ENCODE measurements at places on chromosomes 5 and 9.

DNA sequence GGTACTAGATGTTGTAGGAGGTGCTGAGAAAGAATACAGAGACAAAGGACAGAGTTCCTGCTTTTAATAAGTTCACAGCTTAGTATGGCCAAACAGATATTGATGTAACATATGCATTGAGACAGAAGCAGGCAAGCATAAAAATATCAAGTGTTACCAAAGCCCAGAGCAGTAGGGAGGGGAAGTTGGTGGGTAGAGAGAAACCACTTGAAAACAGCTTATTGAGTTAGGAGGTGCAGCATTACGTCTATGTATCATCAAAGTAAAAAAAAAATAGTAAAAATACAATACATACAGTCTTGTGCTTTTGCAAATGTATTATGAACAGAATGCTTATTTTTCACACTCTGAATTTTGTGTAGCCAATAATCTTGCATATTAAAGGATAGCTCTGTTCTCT lies 441.8 kb upstream of the SGCD start:
- no peak for DNase-seq

DNA sequence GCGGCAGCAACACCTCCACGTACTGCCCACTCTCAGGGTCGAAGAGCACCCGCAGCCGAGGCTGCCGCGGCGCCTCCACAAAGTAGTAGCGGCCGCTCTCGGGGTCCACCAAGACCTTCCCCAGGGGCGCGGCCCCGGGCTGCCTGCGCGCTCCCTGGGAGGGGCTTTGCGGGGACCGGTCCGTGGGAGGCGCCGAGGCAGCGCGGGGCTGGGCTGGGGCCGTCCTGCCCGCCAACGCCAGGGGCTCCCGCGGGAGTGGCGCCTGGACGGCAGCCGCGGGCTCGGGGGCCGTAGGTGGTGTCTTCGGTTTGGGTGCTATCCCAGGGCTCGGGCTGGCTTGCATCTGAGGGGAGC lies 2.6 kb upstream of the MZB1 start:
- DNase-seq: no peak

- DNase-seq: no peak
Observed at GRCh38 chr5:50727149-50727496, 60.7 kb downstream of the PARP8 start.

GRCh38 chr5:122053181-122054109 lies 24.6 kb downstream of the LOX start:
- no peak for DNase-seq

DNA sequence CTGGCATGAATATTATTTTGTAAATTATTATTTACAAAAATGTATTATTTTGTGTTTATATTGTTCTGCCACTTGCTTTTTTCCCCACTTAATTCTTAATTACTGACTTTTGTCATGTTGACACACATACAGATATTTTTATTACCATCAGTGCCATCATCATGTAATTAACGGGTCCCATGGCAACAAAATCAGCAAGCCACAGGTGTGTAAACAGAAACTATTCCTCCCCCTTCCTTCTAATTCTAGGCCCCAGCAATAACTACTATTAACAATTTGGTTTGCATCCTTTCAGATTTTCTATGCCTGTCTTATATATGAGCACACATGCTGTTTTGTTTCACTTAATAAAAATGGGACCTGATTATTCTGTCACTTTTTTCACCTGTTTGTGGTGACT lies 29.3 kb downstream of the CYFIP2 start:
- DNase-seq: no peak

DNA sequence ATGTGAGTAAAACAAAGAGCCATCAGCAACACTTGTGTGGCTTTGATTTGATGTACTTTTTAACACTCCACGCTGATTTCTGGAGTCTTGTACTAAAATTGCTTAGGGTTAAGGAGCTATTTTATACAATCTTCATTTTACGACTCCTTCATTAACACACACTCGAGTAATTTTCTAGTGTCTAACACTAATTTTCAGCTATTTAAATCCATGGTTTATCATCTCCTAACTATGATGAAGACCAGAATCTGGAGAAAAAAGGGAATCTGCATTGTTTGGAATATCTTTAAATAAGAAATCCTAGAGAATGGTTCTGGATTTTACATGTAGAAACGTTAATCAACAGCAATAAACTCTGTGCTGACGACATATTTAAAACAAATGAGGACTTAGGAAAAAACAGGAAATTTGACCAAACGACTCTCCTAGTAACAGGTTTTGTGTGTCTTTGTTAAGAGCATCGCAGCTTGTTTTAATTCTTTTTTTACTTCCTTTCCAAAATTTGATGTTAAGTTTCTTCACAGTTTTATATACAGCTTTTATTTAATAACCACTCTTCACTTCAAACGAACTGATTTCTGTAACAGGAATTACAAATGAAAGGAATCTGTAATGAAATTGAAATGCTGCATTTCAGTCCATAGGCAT lies 138.5 kb downstream of the AOPEP start:
- DNase-seq: no peak

DNA sequence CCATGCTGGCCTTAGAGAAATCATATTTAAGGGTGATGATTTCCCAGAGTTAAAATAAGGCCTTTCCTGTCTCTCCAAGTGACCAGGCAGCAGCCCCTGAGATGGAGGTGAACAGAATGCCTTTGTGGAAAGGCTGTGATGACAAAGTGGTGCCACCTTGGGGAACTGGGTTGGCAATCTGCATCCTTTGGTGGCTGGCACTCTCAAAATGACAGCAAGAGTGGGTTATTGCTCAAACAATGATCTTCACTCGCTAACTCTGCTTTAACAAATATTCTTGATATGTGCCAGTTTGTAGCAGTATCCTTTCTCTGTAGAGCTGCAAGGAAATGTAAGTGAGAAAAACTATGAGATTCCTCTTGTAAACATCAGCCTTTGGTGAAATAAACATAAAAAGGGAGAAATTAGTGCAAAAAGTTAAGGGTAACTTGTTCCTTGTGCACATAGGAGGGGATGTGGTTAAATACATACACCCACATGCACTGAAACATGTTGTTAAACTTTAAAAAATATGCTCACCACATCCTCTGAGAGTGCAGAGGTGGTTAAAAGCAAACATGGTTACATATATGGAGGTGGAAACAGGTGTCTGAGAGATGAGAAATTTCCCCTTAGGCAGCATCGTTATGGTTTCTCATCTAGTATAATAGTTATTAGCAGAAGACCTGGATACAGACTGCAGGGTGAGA lies 373.4 kb upstream of the CTNND2 start:
- no peak for DNase-seq

- DNase-seq: no peak
Observed at GRCh38 chr5:123156577-123157296, 67.7 kb downstream of the PRDM6 start.

DNA sequence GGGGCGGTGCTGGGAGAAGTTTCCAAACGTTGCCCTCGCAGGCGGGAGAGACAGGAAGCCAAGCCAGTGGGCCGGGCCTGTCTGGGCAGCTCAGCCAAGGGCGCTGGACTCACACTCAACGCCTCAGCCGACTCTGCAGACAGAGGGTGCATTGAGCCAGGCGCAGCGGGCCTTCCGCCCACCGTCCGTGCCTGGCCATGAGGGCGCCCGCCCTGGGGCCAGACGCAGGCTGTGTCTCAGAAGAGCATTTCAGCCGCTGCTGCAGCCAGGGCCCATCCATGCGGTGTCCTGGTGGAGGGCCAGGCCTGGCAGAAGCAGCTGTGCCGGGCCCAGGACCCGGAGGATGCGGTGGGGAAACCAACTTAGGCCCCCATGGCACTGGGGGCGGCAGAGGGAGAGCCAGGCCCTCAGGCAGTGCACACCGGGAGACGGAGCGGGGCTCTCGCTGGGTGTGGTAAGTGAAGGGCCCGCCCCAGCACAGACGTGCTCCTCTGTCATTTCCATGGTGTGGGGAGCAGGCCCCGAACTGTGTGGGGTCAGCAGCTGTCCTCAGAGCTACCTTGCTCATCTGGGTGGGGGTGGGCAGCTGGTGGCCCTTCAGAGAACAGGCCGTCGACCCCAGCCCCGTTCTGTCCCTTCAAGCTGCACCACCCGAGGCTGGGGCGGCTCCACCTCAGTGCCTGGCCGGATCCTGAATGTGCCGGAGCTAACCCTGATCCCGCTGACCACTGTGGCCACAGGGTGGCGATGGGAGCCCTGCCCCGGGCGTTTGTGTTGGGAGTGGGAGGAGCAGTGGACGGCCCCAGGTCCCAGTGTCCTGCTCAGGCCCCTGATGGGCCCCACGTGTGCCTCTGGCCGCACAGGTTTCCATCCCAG lies 18.0 kb downstream of the DNLZ start:
- DNase-seq: peak; percentile 56

DNA sequence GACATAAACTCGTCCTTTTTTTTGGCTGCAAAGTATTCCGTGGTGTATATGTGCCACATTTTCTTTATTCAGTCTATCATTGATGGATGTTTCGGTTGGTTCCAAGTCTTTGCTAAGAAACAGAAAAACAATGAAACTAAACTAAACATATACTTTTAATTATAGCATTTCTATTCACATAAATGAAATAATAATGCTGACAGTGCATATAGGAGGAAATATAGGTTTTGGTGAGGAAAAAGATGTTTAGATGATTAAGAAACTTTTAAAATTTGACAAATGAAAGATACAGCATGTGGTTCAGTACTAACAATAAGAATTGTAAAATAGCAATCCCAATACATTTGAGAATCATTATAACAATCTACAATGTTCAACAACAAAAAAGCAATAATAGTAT lies 1094.5 kb upstream of the CDH6 start:
- DNase-seq: no peak

GRCh38 chr5:9625286-9625685 lies 4.9 kb downstream of the TAS2R1 start:
- DNase-seq: no peak

DNA sequence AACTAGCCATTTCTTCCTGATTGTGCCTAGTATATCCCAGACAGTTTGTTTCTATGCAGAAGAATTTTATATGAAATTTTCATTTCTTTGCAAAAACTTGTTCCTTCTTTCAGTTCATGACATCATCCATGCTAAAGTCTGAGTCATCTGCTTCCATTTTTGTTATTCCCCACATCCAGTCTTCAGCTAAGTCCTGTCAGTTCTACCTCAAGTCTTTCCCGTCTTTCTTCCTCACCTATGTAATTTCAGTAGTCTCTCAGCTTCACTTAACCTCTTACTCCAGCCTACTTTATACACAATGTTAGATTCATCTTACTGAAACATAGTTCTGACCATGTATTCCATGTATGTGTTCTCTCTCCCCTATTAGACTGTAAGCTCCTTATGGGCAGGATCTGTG lies 39.1 kb downstream of the G3BP1 start:
- DNase-seq: no peak

DNA sequence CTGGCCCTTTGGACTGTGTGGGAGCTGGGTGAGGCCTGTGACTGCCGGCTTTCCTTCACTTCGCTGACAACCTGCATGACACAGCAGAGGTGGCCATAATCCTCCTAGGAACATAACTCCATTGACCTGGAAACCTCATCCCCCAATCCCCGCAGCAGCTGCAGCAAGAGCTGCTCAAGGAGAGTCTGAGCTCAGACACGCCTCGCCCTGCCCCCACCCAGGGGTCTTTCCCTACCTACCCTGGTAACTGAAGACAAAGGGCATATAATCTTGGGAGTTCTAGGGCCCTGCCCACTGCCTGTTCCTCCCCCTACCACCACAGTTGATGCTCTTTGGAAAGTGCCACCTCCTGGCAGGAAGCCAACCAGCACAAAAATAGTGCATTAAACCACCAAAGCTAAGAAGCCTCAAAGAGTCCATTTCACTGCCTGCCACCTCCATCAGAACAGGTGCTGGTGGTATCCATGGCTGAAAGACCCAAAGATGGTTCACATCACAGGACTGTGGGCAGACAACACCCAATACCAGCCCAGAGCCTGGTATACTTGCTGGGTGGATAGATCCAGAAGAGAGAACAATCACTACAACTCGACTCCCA lies 18.4 kb downstream of the TRIM36 start:
- DNase-seq: no peak

- no peak for DNase-seq
Observed at GRCh38 chr5:171499611-171500010, 80.2 kb downstream of the FGF18 start.

DNA sequence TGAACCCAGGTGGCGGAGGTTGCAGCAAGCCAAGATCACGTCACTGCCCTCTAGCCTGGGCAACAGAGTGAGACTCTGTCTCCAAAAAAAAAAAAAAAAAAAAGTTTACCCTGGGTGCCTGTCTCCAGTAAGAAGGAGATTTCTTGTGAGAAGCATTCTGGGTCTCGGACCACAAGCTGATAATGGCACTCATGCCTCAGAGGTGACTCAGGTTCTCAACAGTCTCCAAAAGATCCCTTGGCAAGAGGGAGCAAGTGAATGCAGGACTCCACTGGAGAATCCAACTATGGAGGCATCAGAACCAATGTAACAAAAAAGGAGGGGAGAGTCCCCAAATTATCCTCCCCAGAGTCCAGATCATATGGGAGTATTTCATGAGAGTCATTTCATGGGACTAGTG lies 106.0 kb upstream of the LRRTM2 start:
- DNase-seq: no peak

Data from transverse colon (tissue), 4 donors.